ENCODE measurements at places on chromosomes 4 and X.

DNA sequence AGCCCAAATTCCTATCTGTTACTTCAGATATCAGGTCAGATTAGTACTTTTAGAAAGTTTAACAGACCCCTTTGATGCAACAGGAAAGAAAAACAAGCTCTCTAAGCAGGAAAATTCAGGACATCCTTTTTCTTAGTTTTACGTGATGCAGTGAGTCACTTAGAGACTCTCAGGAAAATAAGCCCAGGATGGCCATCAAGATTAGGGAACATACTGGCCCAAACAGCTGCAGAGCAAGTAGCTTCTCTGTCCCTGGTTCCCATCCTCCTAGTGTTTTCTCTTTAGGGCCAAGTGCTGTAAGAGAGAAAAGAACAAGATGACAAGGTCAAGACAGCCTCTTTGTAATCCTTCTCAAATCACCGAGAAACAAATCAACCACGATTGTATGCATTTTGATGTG is 219.1 kb downstream of the ZNF674 start:
- no peak for DNase-seq

DNA sequence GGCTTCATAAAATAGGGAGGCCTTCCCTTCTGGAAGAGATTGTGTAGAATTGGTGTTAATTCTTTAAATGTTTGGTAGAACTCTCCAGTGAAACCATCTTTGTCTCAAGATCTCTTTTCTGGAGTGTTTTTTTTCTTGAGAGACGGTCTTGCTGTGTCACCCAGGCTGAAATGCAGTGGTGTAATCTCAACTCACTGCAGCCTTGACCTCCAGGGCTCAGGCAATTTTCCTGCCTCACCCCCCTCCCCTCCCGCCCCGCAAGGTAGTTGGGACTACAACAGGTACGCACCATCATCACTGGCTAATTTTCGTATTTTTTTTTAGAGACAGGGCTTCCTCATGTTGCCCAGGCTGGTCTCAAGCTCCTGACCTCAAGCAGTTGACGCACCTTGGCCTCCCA is 12.1 kb downstream of the SMS start:
- DNase-seq, result no peak

GRCh38 chrX:131729295-131729694 is 185.4 kb downstream of the OR13H1 start:
- DNase-seq, result peak; percentile 70

- no peak for DNase-seq
Measured at GRCh38 chrX:105526431-105526830, 295.9 kb upstream of the NRK start.

GRCh38 chr4:121688701-121689100 is 8.1 kb downstream of the ANXA5 start:
- DNase-seq, result no peak

Data from NCI-H774 (cell line).